T-helper 17 cell (primary cell): ENCODE measurements at places on chromosomes 5 and 9. TPM values are rescaled to one million over a fixed set of nuclear protein-coding genes. Genes with fewer than 3 reads are reported as not detected.
A peak's percentile ranks its signal among the peaks of the same experiment; 100 is the strongest.

C8G gene
- total RNA-seq: 1.4 TPM

FOXD4 gene
- total RNA-seq: not detected

ELL2 gene
- 80.7 TPM for total RNA-seq

NR5A1 gene
- not detected for total RNA-seq

ADRA1B gene
- total RNA-seq: not detected

CCNH gene
- total RNA-seq: 337 TPM

DNA sequence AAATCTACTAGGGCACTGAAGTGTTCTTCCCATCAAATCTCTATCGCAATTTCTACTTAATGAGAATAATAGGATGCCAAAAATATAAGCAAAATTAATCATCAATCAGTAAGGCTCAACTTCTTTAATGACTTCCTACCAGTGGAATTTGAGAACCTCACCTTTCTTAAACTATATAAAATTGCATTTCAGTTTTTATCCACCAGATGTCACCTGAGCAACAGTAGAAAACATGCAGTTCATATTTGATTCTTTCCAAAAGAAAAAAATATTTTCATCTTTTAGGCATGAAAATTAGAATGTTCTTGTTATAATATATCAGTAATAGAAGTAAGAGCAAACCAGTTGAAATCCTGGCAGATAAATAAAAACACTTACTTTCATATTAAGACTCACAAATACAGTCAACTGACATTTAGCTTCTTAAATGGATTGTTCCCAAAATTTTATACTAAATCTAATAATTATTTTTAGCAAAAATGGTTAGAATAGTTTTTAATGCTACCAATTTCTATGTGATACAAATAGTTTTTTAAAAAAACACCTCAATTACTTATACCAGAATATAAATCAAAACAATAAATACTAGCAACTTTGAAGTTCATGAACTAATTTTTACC lies 13.4 kb upstream of the CCDC112 start:
- DNase-seq: no peak
- no peak overlapping the region for H3K4me3 ChIP-seq
- H3K4me1 ChIP-seq: no peaks in the 10 kb centered on the region
- peaks cover 37% of the 10 kb centered on the region for H3K27me3 ChIP-seq

DNA sequence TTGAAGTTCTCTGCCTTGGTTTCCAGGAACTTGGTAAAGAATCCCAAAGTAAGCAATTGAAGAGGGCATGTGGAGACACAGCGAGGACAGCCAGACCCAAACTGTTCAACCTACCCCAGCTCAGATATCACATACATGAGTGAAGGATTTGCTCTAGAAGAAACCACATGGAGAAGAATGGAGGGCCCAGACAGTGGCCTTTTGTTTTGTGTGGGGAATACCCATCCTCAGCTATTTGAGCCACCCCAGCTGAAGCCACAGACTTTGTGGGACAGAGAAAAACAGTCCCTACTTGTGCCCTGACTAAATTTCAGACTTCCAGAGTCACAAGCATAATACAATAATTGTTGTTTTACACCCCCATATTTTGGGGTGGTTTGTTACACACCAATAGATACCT lies 387.1 kb downstream of the ZSWIM6 start:
- H3K27ac ChIP-seq: no peak overlapping the region
- H3K4me1 ChIP-seq: no peaks in the 10 kb centered on the region
- H3K27me3 ChIP-seq: no peaks in the 10 kb centered on the region

GRCh38 chr5:73861313-73861988 lies 235.5 kb downstream of the ARHGEF28 start:
- no peak overlapping the region for H3K4me3 ChIP-seq
- no peaks in the 10 kb centered on the region for H3K4me1 ChIP-seq
- no peak overlapping the region for H3K27ac ChIP-seq
- peaks cover 69% of the 10 kb centered on the region for H3K27me3 ChIP-seq
- H3K36me3 ChIP-seq: peaks cover 2% of the 10 kb centered on the region
- DNase-seq: no peak

DNA sequence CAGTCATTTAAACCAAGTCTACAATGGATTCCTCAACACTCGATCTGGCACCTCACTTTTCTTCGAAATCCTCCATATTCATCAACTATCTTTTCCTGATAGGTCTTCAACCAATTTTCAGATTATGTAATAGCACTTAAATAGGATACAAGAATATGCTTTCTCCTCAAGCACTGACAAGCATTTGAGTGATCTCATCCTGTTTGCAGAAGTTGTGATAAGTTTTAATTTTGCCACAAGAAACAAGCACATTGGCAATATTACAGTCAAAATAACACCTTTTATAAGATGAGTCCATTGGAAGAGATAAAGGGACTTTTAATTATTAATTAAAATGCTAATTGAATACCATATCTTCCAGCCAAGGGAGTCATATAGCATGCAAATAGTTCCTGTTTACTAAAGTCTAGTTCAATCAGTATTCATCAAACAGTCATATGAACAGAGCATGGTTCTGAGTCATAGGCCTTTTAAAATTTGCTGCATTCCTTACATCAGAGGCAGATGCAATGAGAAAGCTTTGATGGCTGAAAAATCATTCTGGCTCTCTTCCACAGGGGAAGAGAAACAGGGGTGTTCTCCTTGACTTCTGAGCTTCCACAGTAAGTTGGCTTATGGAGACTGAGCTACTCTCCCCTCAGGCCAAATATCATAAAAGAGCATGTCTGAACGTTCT lies 32.7 kb upstream of the ZCCHC9 start:
- no peaks in the 10 kb centered on the region for H3K27me3 ChIP-seq
- no peak for DNase-seq
- no peaks in the 10 kb centered on the region for H3K4me1 ChIP-seq
- no peak overlapping the region for H3K27ac ChIP-seq

DNA sequence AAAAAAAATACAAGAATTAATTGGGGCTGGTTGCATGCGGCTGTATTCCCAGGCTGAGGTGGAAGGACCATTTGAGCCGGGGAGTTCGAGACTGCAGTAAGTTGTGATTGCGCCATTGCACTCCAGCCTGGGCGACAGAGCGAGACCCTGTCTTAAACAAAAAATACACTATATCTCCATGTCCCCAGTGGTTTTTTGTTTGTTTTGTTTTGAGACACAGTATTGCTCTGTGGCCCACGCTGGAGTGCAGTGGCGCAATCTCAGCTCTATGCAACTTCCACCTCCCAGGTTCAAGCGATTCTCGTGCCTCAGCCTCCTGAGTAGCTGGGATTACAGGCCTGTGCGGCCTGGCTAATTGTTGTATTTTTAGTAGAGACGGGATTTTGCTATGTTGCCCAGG lies 1.2 kb downstream of the COQ4 start:
- peaks cover 2% of the 10 kb centered on the region for H3K36me3 ChIP-seq
- peak overlapping the region; percentile 94 for H3K4me3 ChIP-seq
- H3K27me3 ChIP-seq: no peaks in the 10 kb centered on the region
- H3K27ac ChIP-seq: peak overlapping the region; percentile 95
- peaks cover 26% of the 10 kb centered on the region for H3K4me1 ChIP-seq
- no peak for DNase-seq

DNA sequence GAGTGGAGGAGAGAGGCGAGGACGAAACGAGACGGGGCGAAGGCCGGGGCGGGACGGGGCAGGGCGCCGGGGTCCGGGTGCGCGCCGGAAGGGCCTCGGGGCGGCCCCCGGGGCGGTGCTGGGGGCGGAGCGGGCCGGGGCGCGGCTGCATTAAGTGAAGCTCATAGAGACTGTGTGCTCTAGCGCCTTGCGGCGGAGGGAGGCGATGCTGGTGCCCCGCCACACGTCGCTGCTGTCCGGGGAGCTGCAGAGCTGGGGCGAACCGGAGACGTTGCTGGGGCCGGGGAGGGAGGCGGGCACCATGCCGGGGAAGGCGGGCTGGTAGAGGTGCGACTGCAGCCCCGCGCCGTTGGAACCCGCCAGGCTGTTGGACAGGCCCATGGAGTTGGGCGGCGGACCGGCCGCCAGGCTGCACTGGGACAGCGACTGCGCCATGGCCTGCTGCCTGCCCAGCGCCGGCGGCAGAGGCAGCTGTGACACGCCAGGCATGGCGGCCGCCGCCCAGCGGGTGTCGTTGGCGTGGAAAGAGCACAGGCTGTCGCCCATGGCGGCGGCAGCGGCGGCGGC lies 8.3 kb downstream of the OTP start:
- peaks cover 5% of the 10 kb centered on the region for H3K36me3 ChIP-seq
- peak overlapping the region; percentile 89 for H3K4me3 ChIP-seq
- peaks cover 64% of the 10 kb centered on the region for H3K27me3 ChIP-seq
- DNase-seq: no peak
- H3K4me1 ChIP-seq: peaks cover 19% of the 10 kb centered on the region

DNA sequence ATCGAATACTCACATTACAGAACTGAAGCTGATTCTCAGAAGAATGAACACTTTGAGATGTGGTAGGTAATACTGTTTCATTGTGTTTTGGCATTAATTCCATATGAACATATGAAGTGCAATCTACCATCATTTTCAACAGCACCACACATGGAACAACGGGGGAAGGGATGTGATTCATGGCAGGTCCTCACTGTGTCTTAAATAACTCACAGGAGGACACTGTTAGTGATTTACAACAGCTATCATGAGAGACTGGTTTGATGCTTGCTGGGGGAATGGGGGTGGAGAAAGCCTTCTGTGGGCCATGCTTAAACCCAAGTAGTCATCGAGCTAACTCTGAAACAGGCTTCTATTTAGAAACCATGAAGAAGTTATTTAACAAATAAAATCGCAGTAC lies 232.9 kb downstream of the SPOCK1 start:
- no peak overlapping the region for H3K27ac ChIP-seq
- H3K36me3 ChIP-seq: no peaks in the 10 kb centered on the region
- no peak for DNase-seq
- peaks cover 28% of the 10 kb centered on the region for H3K27me3 ChIP-seq
- H3K4me1 ChIP-seq: no peaks in the 10 kb centered on the region
- H3K4me3 ChIP-seq: no peak overlapping the region

DNA sequence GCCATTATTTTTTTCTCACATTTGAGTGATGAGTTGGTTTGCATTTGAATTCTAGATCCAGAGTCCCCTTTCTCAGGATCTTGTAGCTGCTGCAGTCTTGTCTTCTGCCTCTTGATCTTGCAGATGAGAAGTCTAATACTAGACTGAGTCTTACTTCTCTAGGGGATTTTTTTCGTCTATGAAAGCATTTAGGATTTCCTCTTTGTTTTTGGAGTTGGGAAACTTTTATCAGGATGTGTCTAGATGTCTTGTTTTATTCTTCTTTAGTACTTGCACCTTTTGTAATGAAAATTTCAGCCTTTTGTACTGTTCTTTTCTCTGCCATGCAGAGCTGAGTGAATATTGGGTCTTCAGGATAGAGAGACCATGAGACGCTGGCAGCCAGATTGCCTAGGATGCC lies 65.4 kb downstream of the ZNF618 start:
- no peak overlapping the region for H3K27ac ChIP-seq
- no peak overlapping the region for H3K4me3 ChIP-seq

GRCh38 chr9:4214486-4214885 lies 85.4 kb downstream of the GLIS3 start:
- H3K27me3 ChIP-seq: peaks cover 10% of the 10 kb centered on the region
- no peak for DNase-seq
- H3K4me3 ChIP-seq: no peak overlapping the region
- peaks cover 3% of the 10 kb centered on the region for H3K36me3 ChIP-seq

GRCh38 chr5:11426442-11426841 lies 477.8 kb downstream of the CTNND2 start:
- no peak for DNase-seq
- peaks cover 10% of the 10 kb centered on the region for H3K27me3 ChIP-seq
- no peaks in the 10 kb centered on the region for H3K4me1 ChIP-seq
- no peaks in the 10 kb centered on the region for H3K36me3 ChIP-seq
- no peak overlapping the region for H3K4me3 ChIP-seq

GRCh38 chr9:68552700-68553476 lies 12.2 kb upstream of the TMEM252 start:
- no peak for DNase-seq
- H3K4me3 ChIP-seq: no peak overlapping the region
- H3K27ac ChIP-seq: no peak overlapping the region

GRCh38 chr9:5408596-5408995 lies 29.1 kb downstream of the PLGRKT start:
- no peak overlapping the region for H3K4me3 ChIP-seq
- H3K27ac ChIP-seq: no peak overlapping the region
- H3K36me3 ChIP-seq: peaks cover 4% of the 10 kb centered on the region
- DNase-seq: no peak

GRCh38 chr9:114021578-114021977 lies 56.5 kb downstream of the AMBP start:
- H3K27ac ChIP-seq: no peak overlapping the region
- H3K4me3 ChIP-seq: no peak overlapping the region
- no peaks in the 10 kb centered on the region for H3K36me3 ChIP-seq
- no peaks in the 10 kb centered on the region for H3K27me3 ChIP-seq
- H3K4me1 ChIP-seq: no peaks in the 10 kb centered on the region
- no peak for DNase-seq

- no peaks in the 10 kb centered on the region for H3K27me3 ChIP-seq
- peak overlapping the region; percentile 90 for H3K4me3 ChIP-seq
- DNase-seq: no peak
- H3K4me1 ChIP-seq: peaks cover 75% of the 10 kb centered on the region
- peak overlapping the region; percentile 96 for H3K27ac ChIP-seq
These were observed 19.8 kb downstream of the AKNA start for GRCh38 chr9:114367772-114368569.

GRCh38 chr9:87125819-87126218 lies 178.5 kb upstream of the GAS1 start:
- H3K4me3 ChIP-seq: no peak overlapping the region
- H3K27me3 ChIP-seq: no peaks in the 10 kb centered on the region
- H3K36me3 ChIP-seq: no peaks in the 10 kb centered on the region
- peaks cover 2% of the 10 kb centered on the region for H3K4me1 ChIP-seq

GRCh38 chr5:53123702-53124101 lies 14.1 kb upstream of the MOCS2 start:
- peaks cover 27% of the 10 kb centered on the region for H3K27me3 ChIP-seq
- H3K4me3 ChIP-seq: no peak overlapping the region
- no peak overlapping the region for H3K27ac ChIP-seq
- DNase-seq: no peak
- H3K36me3 ChIP-seq: no peaks in the 10 kb centered on the region

- no peak overlapping the region for H3K27ac ChIP-seq
- peaks cover 8% of the 10 kb centered on the region for H3K4me1 ChIP-seq
- DNase-seq: no peak
- H3K4me3 ChIP-seq: no peak overlapping the region
These were observed 53.7 kb downstream of the ENC1 start for GRCh38 chr5:74586856-74587255.

- no peak for DNase-seq
- H3K4me3 ChIP-seq: no peak overlapping the region
- no peaks in the 10 kb centered on the region for H3K4me1 ChIP-seq
- no peaks in the 10 kb centered on the region for H3K36me3 ChIP-seq
- H3K27ac ChIP-seq: no peak overlapping the region
These were observed 420.8 kb upstream of the BRINP1 start for GRCh38 chr9:119789987-119790386.

DNA sequence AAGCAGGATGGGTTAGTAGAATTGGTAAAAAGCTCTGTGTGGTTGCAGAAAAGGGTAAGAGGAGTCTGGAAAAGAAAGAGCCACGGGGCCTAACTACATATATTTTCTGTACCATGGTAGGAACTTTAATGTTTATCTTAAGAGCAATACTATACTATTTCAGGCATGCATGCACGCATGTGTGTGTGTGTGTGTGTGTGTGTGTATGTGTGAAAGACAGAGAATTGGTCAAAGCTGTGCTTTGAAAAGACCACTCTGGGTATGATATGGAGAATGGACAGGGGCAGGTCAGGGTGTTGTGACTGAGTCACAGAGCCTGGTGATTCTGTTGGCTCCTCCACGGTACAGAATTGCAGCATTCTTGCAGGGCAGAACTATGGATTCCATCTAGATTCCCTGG lies 339.3 kb downstream of the SLIT3 start:
- no peak overlapping the region for H3K27ac ChIP-seq
- no peaks in the 10 kb centered on the region for H3K36me3 ChIP-seq
- no peak for DNase-seq
- peaks cover 14% of the 10 kb centered on the region for H3K4me1 ChIP-seq
- no peak overlapping the region for H3K4me3 ChIP-seq
